ENCODE measurements at places on chromosomes 16 and 17.

- no peak for DNase-seq
Observed at GRCh38 chr17:2048805-2049204, 6.1 kb upstream of the HIC1 start.

DNA sequence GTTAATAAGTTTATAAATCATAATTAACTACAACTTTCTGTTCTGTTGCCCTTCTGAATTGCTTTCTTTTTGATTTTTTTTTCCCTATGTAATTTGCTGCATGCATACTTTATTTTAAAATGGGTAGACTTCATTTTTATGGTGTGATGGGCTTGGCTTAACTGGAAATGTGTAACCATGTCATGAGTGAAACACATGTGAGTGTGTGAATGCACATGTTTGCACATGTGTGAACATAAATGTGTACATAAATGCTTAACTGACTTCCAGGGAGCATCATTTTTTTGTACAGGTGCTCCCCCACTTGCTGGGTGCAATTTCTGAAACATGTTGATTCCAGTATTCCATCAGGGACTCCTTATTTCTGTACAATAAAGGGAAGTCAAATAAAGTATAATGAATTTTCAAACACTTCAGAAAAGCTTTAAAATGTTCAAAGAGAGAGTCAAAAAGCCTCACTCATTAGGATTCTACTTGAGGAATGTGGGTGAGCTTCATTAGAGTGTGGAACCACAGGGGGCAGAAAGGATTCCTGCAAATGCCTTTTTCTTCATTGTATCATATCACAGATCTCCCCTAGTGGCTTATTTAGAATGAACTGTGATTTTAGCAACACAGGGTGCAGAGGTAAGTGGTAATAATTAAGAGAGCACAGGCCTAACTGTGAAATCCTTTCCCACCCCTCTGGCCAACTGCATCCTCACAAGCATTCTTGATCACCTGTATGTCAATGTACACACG lies 31.7 kb upstream of the CDH11 start:
- no peak for DNase-seq

DNA sequence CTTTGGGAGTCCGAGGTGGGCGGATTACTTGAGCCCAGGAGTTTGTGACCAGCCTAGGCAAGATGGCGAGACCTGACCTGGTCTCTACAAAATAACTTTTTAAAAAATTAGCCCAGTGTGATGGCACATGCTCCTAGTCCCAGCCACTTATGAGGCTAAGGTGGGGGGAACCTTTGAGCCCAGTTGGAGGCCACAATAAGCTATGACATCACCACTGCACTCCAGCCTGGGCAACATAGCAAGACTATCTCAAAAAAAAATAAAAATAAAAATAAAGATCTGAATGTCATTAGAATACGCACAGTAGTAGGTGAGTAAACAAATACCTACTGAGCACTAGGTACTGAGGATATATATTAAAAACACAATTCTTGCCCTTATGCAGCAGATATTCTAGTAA lies 3.1 kb downstream of the SIAH1 start:
- DNase-seq, result no peak

- no peak for DNase-seq
Observed at GRCh38 chr17:64278614-64279013, 15.6 kb upstream of the TEX2 start.

DNA sequence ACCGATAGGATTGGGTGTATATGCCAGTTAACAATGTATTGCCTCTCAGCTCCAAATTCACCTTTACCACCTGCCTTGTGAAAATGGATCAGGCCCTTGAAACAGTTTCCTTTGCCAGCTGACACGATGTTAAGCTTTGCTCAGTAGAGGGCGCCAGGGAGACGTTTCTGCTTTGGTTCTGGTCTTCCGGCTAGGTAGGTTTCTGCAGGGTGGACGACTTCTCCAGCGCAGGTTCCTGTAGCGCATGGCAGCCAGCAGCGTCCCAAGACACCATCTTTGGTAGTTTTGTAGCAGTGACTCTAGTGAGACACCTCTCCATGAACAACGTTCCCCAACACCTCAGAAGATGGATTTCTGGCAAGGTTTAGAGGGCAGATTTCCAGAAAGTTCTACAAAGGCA lies 24.0 kb downstream of the SYCE1L start:
- DNase-seq, result no peak

GRCh38 chr16:69240331-69240730 lies 53.4 kb downstream of the SNTB2 start:
- peak; percentile 22 for DNase-seq

GRCh38 chr16:80992676-80993293 lies 13.9 kb downstream of the CMC2 start:
- DNase-seq, result no peak
